Naive thymus-derived CD8-positive, alpha-beta T cell (primary cell): ENCODE measurements at places on chromosomes 11 and 22. TPM values are rescaled to one million over a fixed set of nuclear protein-coding genes. Genes with fewer than 3 reads are reported as not detected.

DBX1 gene
- not detected for polyA plus RNA-seq

MMP11 gene
- polyA plus RNA-seq = 6.5 TPM

DNA sequence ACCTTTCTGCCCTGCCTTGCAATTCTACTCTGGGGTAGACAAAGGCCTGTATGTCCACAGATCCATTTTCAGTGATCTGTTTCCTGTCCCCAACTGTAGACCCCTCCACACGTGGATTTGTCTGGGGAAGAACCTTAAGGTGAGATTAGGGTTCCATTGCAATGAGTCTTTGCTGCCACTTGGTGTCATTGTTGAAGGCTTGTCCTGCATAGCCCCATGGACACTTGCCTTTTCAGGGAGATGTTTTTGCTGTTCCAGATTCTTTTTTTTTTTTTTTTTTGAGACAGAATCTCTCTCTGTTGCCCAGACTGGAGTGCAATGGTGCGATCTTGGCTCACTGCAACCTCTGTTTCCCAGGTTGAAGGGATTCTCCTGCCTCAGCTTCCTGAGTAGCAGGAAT lies 21.8 kb downstream of the SERPING1 start:
- peaks cover 5% of the 10 kb centered on the region for H3K36me3 ChIP-seq
- H3K27ac ChIP-seq = no peak overlapping the region
- no peaks in the 10 kb centered on the region for H3K4me1 ChIP-seq
- no peak overlapping the region for H3K4me3 ChIP-seq
- peaks cover 4% of the 10 kb centered on the region for H3K27me3 ChIP-seq

DNA sequence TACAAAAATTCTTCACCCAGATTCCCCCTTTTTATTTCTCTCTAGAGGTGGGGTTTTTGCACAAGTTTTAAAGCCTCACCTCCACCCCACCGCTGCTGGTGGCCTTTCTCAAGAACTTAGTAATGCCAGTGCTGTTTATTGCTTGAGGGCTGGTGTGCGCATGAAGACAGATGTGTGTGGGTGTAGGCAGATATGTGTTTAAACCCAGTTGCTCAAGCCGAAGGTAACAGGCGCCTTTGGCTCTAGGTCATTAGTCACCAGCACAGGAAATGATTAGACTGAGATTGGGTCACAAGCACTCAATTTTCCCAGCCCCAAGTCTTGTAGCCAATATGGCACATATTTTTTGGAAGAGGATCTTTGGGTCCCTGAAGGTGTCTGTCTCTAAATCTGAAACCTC lies 2.7 kb upstream of the CLMP start:
- DNase-seq = no peak
- no peak overlapping the region for H3K4me3 ChIP-seq
- H3K27ac ChIP-seq = no peak overlapping the region
- peaks cover 66% of the 10 kb centered on the region for H3K27me3 ChIP-seq
- H3K36me3 ChIP-seq = no peaks in the 10 kb centered on the region

GRCh38 chr11:128415539-128415938 lies 171.8 kb downstream of the ETS1 start:
- no peaks in the 10 kb centered on the region for H3K27me3 ChIP-seq
- H3K27ac ChIP-seq = no peak overlapping the region
- peaks cover 64% of the 10 kb centered on the region for H3K4me1 ChIP-seq
- DNase-seq = no peak
- no peaks in the 10 kb centered on the region for H3K36me3 ChIP-seq
- no peak overlapping the region for H3K4me3 ChIP-seq

DNA sequence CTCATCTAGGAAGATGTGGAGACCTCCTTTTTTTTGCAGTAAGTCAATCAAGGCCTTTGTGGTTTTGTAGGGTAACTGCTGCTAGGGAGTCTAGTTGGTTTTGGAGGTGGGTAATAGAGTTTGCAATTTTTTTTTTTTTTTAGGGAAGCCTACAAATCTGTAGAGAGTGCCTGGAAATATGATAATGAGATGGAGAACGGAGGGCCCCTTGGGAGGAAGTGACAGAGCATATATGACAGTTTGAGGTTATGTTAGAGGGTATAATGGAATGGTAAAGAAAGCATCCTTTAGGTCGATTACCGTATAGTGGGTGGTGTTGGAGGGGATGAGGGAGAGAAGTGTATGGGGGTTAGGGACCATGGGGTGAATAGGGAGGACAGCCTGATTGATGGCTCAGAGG lies 98.3 kb downstream of the ELP4 start:
- no peaks in the 10 kb centered on the region for H3K27me3 ChIP-seq
- no peak overlapping the region for H3K4me3 ChIP-seq
